Kidney epithelial cell (primary cell): ENCODE measurements at places on chromosomes 5 and 9.

- DNase-seq: no peak
These were observed 47.0 kb upstream of the TGFBR1 start for GRCh38 chr9:99057665-99058625.

- DNase-seq: no peak
These were observed 29.0 kb downstream of the ADRB2 start for GRCh38 chr5:148855249-148856008.

GRCh38 chr5:76690704-76691466 is 25.0 kb upstream of the F2R start:
- no peak for DNase-seq

DNA sequence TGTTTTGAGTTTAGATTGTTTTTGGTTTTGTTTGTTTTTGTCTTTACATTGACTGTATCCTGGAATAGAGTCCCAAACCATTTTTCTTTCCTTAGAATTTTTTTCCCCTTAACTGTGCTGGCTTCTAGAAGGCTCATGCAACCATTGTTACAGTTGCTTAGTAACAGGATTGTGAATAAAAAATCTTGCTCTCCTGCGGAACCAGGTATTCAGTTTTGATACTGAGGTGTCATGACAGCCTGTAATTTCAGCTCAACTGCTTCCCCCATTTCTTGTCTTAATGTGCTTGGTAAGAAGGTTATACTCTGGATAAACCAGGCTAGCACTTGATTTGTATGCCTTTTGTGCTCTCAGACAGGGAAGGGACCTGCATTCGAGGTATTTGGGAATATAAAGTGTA is 42.1 kb downstream of the FOCAD start:
- DNase-seq: no peak

DNA sequence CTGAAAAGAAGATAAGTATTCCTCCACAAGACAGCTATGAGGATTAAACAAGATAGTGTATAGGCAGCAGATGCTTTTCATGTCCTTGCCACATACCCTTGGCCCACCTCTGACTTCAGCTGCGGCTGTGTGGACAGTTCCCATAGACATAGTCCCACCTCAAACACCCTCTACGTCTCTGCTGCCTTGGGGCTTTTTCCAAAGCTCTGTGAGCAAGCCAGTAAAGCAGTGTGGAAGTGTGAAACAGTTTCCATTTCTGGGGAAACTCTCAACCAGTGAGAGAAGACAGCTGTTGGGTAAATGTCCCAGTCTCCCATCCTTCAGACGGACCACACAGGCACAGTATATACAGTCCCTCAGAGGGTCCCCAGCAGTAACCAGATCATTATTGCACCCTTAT is 125.5 kb downstream of the CDK5RAP2 start:
- no peak for DNase-seq
